NCI-H460 (cell line): ENCODE measurements at places on chromosomes 1 and 21.

GRCh38 chr1:41322835-41323234 lies 38.4 kb upstream of the FOXO6 start:
- peak; percentile 30 for DNase-seq

DNA sequence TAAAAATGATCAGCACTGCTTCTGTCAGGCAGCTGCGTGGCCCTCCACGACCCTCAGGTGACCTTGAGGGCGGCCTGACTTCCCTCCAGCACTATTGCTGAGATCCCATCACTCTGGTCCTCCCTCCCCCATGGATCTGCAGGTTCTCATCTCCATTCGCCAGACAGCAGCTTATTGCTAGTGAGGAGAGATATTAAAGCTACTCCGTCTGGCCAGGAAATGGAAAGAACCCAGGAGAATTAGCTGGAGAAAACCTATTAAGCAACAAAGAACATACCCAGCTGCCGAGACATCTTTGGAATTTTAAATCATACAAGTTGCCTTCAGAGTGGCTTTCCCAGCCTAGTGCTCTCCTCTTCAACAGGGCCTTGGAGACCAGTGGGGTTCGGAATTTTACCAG lies 25.7 kb upstream of the KCNN3 start:
- no peak for DNase-seq

- peak; percentile 16 for DNase-seq
Measured at GRCh38 chr1:97277891-97278654, 556.5 kb downstream of the PTBP2 start.

- DNase-seq = no peak
Measured at GRCh38 chr1:203325026-203325417, 19.7 kb downstream of the BTG2 start.

- no peak for DNase-seq
Measured at GRCh38 chr1:238023137-238023536, 132.4 kb upstream of the ZP4 start.

DNA sequence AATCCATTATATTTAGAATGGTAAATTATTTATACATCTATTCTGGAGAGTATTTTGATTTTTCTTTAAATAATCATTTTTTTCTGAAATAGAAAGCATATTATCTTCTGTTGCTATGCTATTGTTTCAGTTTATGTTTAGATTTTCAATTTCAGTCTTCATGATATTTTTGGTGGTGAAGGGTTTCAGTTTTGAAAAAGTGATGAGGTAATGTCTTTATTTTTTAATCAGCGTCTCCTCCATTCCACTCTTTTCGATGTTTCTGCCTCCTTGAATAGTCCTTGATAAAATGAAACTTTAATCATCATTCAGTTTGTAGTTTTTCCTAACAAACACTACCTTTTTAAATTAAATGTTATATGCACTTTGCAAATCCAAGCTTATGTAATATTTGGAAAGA lies 428.6 kb downstream of the PTPRC start:
- no peak for DNase-seq

DNA sequence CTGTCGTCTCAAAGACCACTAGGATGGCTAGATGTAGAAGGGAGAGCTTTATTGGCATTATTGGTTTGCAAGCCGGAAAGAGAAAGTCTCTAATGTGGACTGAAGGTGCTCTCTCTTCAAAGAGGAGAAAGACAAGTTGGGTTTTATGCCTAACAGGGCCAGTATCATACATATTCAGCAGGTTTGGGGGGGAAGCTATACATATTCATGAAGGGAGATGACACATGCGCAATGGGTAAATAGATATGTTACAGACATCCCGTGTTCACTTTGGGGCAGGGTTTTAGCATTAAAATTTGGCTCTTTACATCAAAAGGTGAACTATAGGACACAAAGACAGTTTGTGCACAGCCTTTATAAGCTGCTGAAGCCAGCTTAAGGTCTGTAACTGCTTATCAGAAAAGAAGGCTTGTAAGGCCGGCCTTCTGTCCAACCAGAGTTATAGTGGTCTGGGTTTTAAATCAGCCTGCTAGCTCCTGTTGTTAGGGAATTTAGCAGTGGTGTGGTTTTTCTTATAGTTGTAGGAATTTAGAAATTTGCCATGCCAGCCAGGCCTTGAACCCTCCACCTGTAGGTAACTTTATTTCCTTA lies 46.5 kb upstream of the LRRN2 start:
- DNase-seq = no peak
